ENCODE measurements at places on chromosomes 7 and 10.

- DNase-seq: no peak
These were observed 30.3 kb downstream of the BCAP29 start for GRCh38 chr7:107610323-107610722.

GRCh38 chr10:22054961-22055360, 51.4 kb upstream of the DNAJC1 start:
- no peak for DNase-seq

DNA sequence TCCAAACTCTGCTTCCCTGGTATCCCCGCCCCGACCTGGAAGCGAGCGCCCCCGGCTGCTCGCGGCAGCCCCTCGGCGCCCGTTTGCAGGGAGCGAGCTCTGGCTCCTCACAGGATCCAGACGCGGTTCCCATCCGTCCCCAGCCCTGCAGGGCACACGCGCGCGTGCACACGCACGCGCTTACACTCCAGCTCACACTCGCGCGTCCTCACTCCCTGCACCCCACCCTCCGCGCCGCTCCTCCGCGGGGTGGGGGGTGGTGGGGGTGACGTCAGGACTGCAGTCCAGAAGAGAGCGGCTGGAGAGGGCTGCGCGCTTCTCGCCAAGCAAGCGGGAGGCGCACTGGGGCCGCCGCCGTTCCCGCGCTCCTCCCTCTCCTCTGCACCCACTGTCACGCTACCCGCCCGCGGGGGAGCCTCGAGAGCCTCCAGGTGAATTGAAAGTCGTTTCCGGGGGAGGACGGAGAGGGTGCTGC, 255.6 kb downstream of the OTUD1 start:
- no peak for DNase-seq

DNA sequence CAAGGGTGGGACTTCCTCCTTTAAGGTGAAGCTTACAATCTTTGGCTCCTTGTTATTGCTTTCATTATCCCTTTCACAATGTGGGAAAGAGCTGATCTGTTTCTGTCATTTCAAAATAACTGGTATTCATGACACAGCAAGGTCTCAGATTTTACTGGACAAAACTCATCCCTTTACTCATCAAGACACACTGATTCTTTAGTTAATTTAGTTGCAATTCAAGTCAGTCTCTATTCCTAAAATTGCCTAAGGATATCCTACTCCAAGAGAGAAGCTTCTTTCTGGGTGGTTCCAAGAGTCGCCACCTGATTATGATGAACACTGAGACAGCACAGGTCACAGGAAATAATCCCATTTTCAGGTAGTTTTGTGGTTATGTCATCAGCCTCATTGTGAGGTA, 5.8 kb upstream of the PNLIPRP3 start:
- DNase-seq: no peak

- no peak for DNase-seq
These were observed 266.6 kb downstream of the POLR1F start for GRCh38 chr7:19442016-19442785.

GRCh38 chr10:48981310-48981907, 41.8 kb upstream of the LRRC18 start:
- no peak for DNase-seq

- DNase-seq: no peak
These were observed 18.1 kb downstream of the PSAP start for GRCh38 chr10:71832967-71833366.

GRCh38 chr10:49144058-49144720, 10.4 kb upstream of the FAM170B start:
- DNase-seq: no peak

GRCh38 chr10:26854524-26854923, 6.2 kb downstream of the ABI1 start:
- no peak for DNase-seq

DNA sequence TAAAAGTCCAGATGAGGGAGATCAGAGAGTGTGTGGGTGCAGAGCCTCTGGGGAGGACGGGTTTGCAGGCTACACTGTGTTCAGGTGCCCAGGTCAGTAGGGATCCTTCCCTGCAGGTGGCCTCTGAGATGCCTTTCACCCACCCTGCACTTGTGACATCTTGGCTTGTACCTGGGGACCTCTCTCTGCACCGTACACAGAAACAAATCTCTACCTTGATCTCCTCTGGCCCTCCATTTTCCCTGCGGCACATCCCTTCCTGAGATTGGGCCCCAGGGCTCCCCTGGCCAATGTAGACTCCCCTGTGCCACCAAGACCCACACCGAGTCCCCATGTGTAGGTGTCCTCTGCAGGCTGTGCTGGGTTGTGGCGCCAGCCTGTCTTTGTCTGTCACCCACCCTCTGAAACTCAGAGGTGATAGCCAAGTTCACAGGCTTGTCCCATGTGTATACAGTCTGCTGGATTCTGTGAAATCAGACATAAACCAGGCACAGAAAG, 140.6 kb downstream of the PTPN20 start:
- no peak for DNase-seq

DNA sequence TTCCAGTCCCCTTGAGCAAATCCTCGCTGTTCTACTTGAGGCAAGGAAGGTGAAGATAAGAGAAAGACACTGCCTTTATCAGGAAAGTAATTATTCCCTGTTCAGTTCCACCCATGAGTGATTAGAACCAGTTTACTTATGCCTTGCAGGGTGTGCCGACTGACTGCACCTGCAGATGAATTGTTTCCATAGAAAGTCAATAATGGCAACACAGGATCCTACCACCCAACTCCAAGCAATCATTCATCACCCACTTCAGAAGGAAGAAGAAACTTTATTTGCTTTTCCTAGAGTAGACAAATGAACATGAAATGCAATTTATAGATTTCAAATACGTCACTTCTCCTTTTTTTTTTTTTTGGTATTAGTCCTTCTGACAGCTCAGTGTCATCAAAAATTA, 383.9 kb downstream of the SORCS1 start:
- no peak for DNase-seq

DNA sequence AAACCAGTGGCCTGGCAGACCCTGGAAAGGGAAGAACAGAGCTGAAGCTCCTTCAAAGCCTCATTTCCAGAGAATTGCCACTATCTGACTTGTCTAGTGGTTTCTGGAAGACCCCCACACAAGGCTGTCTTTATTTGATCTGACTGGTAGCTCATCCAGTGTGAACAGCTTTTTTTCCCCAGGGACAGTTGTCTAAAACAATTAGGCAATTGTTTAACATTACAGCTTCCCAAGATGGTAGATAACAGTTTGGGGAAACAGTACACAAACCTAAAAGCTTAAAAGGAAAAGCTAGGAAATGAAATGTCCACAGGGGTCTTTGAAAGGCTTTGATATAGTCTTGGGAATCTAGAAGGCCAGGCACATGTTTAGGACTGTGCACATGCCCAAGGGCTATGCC, 203.4 kb upstream of the CTBP2 start:
- no peak for DNase-seq

- DNase-seq: no peak
These were observed 273.1 kb downstream of the AGMO start for GRCh38 chr7:15288741-15289140.

GRCh38 chr7:97025983-97026714, 1.5 kb upstream of the DLX5 start:
- no peak for DNase-seq

DNA sequence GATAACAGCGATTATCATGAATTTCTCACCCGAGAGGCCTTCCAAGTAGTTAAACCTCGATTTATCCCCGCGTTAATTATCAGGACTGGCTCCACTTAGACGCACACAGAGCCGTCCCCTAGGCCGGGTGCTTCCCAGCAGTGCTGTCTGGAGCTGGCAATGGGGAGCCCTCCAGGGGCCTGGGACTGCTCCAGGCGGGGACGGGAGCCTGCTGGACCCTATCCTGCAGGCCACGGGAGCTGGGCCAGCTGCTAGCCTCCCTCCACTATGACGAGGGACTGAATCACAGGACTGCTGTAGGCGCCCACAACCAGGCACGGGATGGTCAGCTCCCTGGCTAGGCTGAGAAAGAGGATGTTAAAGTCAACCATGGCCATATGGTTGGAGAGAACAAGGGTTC, 229.1 kb downstream of the ELFN1 start:
- no peak for DNase-seq

DNA sequence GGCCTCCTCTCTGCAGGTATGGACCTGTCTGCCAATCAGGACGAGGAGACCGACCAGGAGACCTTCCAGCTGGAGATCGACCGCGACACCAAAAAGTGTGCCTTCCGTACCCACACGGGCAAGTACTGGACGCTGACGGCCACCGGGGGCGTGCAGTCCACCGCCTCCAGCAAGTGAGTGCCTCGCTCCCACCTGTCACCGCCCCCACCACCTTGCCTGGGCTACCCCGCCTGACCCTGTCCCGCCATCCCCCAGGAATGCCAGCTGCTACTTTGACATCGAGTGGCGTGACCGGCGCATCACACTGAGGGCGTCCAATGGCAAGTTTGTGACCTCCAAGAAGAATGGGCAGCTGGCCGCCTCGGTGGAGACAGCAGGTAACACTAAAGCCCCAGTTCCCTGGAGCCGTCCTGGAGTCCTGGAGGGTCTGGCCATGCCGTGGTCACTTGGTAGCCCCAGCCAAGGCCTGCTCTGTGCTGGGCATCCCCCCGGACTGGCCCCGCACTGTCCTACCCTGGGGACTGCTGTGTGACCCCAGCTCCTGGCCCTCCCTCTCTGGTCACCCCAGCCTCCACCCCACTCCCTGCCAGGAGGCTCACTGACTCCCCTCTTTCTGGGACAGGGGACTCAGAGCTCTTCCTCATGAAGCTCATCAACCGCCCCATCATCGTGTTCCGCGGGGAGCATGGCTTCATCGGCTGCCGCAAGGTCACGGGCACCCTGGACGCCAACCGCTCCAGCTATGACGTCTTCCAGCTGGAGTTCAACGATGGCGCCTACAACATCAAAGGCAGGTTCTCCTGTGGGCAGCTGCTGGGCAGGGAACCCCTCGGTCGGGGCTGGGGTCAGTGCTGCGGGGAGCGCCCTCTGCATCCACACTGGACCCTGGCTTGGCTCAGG, 178.0 kb downstream of the RNF216 start:
- DNase-seq: no peak

- no peak for DNase-seq
These were observed 244.2 kb downstream of the MAD1L1 start for GRCh38 chr7:1988533-1988930.

- no peak for DNase-seq
These were observed 13.7 kb upstream of the MACROH2A2 start for GRCh38 chr10:70038923-70039322.

- no peak for DNase-seq
These were observed 31.3 kb upstream of the RNF32 start for GRCh38 chr7:156609010-156609877.

DNA sequence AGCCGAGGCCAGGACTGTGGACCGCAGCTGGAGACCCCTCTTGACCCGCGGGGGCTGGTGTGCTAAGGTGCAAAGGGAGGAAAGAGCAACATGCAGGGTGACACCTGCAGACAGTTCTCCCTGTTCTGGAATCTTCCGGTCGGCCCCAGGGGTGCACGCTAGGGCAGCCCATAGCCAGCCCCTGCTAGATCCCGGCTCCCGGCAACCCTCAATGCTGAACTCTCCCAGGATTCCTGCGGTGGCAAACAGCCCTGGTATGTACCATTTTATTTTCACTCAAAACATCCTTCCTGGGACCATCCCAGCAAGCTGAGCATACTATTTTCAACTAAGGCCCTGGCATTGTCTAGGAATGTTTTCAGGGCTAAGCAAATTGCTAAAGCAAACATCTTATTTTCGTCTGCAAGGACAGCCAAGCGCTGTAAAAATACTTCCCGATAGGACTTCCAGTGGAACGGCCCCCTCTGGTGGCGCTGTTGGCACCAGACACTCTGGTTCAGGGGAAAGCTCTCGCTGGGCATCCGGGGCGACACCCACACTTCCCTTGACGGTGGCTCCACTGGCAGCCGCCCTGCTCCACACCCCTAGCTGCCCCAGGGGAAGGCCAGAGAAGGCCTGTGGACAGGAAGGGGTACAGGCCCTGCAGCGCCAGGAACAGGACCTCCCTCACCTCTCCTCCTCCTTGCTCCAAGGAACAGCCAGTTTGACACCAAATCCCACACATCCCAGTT, 99.4 kb downstream of the CTBP2 start:
- no peak for DNase-seq

DNA sequence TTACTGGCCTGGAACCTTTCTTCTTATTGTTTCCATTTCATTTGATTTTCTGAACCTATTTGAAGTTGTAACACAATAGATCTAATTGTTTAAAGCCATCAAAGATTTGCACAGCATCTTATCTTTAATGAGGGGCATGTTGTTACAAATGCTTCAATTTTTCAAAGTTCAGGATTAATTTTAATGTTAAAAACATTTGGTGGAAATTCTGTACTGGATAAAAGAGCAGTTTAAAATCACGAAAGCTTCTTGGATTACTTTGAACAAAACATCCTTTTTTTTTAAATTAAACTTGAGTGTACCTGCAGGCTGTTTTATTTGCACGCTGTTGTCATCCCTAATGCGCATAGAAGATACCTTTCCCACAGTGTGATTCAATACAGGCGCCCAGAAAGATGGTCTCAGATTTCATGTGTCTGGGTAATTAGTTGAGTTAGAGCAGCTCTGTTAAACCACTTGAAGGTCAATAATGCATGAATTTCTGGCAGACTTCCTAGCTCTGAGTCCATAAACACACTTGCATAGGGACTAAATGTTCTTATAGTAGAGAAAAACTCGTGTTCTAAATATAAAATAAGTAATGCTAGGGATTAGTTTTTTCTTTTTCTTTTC, 29.3 kb upstream of the DDX50 start:
- DNase-seq: no peak

DNA sequence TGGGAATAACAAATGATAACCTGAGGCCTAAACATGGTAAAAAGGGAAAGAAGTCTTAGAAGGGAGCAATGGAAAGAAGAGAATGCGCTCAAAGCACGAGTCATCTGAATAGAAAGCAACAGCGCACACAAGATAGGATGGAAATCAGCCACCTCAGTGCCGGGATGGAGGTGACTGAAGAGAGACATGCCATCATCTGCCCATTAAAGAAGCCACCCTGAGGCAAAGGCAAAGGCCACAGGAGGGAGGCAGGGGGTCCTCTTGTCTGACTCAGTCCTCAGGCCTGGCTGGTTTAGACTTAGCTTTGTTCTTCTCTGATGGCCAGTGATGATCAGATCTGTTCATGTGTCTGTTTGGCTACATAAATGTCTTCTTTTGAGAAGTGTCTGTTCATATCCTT, 180.6 kb downstream of the CHCHD3 start:
- no peak for DNase-seq

GRCh38 chr10:8614054-8614565, 559.6 kb downstream of the GATA3 start:
- DNase-seq: no peak

GRCh38 chr10:4136121-4136520, 351.1 kb upstream of the KLF6 start:
- DNase-seq: no peak

- DNase-seq: no peak
These were observed 661.5 kb downstream of the KCNMA1 start for GRCh38 chr10:76976142-76976541.

GRCh38 chr7:30321089-30321881, 36.9 kb downstream of the ZNRF2 start:
- DNase-seq: no peak

- DNase-seq: no peak
These were observed 163.9 kb downstream of the CACNB2 start for GRCh38 chr10:18303851-18304801.
